ENCODE measurements at places on chromosomes 5 and 9.

GRCh38 chr5:93117751-93118531 lies 463.1 kb downstream of the NR2F1-AS1 start:
- no peak for DNase-seq

GRCh38 chr5:149014571-149015031 lies 48.3 kb downstream of the SH3TC2 start:
- DNase-seq, result no peak

DNA sequence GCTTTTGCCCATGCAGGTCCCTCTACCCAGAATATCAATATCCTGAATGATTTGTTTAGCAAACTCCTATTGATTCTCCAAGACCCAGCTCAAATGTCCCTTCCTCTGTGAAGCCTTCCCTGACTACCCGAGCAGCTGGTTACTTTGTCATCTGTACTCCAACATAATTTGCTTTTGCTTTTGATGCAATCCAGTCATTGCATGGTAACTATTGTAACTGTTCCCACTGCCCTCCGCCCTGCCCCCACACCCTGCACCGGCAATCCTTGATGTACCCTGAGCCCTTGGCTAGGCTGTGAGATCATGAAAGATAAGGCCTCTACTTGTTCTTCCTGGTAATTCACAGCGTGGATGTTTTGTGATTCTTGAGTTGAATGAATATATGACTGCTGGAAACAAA lies 119.9 kb upstream of the BOD1 start:
- no peak for DNase-seq

DNA sequence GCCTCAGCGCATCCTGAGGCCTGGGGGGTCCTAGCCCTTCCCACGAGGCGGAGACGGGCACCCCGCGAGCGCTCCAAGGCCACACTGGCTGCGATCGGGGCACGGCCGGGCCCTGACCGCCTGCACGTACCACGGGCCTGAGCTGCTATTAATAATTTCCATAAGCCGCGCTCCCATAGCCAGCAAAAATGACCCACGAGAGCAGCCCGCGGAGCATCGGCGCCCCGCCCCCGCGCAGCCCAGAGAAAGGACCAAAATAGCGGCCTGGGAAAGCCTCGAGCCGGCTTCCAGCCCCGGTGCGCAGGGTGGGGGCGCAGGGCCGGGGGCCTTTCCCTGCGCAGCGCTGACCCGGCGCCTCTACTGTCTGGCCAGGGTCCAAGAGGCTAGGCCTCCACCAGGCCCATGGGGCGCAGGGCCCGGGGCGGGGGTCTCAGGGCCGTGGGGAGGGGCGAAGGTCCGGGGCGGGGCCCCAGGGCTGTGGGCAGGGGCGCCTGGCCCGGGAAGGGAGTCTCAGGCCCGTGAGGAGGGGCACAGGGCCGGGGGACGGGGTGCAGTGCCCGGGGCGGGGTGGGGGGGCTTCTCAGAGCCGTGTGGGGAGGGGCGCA lies 54.4 kb downstream of the EXD3 start:
- DNase-seq, result no peak

- DNase-seq, result no peak
Observed at GRCh38 chr5:138542180-138542955, 668 bp downstream of the ETF1 start.

- DNase-seq, result no peak
Observed at GRCh38 chr9:134565316-134565915, 76.2 kb upstream of the COL5A1 start.

DNA sequence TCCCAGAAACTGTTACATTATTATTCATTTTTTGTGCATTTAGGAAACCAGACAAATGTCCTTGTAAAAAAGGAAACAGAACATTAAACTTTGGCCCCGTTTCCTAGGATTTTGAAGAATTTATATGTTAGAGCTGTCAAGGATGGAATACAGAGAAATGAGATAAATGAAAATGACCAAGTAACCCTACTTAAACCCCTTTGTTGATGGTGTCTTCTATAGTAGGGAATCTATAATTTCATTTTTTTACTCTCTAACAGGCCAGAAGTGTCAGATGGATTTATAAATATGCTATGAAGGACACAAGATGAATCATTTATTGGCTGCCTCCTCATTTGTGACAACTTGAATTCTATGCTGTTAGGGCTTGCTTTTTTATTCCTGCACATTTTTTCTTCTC lies 1047.1 kb downstream of the PTPRD start:
- DNase-seq, result no peak

DNA sequence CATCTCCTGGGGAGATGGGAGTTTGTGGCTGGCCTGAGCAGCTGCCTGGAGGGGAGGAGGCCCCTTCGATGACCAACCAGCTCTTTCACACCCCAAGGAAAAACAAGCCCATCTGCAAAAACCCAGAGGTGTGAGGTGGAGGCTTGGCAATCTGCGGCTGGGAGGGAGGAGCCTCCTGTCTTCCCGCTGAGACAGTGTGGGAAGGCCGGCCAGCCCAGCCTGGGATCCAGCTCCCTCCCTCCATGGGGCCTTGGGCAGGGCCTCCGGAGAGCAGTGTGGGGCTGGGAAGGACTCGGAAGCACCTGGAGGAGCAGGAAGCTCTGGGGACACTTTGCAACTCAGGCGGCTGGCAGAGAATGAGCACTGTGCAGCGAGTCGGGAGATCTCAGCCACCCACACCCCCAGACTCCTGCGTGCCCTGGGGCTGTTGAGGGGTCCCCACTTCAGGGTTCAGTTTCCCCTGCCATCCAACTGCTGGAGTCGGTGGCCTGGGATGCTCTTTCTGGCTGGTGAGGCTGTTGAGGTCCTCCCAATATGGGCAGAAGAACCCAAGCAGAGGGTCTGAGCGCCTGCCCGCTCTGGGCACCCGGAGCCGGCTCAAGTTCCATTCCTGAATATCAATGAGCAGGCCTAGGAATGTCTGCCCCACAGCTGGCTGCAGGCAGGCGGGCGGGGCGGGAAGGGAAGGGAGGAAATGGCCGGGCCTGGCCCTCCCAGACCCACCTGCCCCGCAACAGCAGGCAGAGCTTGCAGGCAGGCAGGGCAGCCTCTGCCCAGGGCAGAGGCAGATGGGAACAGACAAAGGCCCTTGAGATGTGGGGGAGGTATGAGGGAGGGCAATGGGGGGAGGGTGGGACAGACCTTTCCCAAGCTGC lies 101.1 kb downstream of the FGF18 start:
- DNase-seq, result no peak

DNA sequence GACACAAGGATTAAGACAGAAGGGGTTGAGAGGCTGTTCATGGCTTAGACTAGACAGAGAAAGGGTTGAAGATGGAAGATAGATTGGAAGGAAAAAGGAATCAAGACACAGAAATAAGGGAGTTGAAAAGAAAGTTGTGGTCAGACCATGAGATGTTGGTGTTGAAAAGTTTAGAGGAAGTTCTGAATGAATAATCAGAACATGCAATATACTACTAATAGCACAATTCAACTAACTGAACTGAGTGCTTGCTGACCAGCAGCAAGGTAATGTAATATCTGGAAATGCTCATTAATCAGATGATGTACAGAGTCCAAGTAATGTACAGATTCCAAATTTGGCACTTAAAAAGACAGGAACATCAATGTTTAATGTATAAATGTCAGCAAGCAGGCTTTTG lies 10.6 kb upstream of the NNT start:
- no peak for DNase-seq

DNA sequence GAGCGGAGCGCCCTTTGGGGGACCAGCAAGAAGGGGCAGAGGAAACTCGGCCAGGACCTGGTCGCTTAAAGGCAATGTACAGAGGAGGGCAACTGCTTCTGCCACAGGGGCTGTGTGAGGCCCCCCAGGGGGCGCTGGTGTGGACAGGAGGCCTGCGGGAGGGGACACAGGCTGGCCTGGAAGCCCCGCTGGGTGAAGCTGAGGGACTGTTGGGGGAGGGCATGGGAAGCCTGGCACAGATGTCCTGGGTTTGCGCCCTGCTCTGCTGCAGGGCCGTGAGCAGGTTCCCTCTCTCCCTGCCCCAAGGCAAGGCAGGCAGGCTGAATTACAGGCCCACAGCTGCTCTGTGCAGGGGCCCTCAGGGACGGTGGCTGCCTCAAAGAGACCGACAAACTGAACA lies 5.4 kb downstream of the MED22 start:
- no peak for DNase-seq

DNA sequence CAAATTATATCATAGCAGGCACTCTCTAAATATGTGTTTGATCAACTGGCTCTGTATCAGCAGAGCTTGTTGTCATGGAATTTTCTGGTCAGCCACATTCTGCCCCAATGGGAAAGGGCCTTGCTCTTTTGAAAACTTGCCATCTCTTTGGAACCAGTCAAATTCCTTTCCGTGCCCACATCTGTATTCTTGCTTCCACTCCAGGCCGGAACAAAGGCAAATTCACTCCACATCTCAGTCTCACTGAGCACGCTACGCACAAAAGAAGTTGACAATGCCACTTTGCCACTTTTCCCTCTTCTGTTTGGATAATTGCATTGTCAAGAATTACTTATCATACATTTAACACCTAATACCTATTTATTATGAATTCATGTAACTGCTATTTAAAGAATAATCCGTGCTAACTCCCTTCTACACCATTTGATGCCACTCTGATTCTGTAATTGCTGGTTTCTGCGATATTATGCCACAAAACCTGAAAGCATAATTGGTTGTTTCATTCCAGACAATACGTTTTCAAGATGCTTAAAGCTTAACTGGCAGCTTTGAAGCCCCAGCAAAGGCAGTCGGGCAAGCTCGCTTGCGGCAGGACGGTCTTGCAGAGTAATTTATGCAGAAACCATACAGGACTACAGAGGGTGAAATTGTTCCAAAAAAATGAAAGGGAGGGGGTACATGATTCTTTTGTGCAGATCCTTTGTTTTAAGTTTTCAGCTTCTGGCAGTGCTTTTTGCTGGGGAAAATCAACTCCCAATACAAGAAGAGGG lies 277.7 kb downstream of the MSX2 start:
- no peak for DNase-seq

- no peak for DNase-seq
Observed at GRCh38 chr9:18365651-18366050, 108.3 kb upstream of the ADAMTSL1 start.

DNA sequence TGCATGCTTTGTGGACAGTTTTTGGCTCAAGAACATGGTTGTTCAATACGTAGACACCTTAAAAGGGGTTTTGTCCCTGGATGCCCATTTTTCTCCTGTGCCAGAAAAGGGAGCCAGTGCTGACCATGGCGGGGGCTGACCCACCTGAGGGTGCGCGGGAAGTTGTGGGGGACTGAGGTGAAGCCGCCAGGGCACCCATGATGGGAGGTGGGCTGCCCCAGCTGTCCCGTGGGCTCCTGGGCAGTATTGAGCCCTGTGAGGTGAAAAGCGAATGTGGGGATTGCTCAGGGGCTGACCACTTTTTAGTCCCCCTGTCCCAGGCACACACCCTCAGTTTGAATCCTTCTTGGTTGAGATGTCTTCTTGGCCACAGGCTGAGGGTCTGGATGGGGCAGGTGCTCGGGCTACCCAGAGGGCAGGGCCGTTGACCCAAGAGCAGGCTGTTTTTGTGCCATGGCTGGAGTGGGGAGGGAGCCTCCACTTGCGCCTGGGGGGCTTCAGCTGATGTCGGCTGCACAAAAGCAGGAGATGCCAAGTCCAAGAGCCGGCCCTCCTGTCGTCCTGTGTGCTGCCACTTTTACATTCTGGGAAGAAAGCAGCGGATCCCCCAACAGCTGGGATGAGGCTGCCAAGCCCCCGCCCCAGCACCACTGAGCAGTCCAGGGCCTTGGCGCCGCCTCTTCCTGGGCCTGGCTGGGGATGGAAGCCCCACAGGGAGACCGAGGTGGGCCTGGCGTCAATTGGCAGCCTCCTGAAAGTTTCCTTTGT lies 120.1 kb downstream of the WNK2 start:
- no peak for DNase-seq

DNA sequence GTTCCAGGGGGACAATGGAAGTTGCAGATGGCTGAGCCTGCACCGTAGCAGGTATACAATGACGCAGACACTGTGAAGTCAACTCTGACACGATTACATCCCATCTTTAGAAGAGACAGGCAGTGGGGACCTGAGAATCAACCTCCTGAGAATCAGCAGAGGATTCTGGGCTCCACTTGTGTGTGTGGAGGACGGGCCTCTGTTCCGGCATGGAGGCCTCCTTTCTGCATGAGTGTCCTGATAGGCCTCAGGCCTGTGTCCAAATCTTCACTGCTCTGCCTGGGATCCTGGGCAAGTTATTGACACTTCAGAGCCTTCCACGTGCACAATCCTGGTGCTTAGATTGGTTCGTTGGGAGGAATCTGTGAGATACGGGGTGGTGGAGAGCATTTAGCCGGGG lies 151.2 kb upstream of the COL5A1 start:
- DNase-seq, result no peak

DNA sequence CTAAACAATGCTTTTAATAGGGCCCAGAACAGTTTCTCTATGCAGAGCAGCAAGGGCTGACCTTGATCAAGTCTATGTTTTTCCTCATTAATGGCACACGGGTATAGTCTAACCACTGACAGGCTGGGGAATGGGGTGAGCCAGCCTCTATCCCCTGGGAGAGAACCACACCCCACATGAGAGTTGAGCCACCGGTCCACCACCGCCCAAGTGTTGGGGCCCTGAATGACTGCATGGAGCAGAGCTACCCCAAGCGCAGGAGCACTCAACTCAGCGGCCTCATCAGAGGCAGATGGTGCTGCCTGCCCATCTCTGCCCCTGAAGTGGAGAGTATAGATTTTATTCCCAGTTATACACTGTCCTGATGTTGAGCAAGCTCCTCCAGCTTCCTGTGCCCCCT lies 247.9 kb upstream of the IRX1 start:
- DNase-seq, result no peak

DNA sequence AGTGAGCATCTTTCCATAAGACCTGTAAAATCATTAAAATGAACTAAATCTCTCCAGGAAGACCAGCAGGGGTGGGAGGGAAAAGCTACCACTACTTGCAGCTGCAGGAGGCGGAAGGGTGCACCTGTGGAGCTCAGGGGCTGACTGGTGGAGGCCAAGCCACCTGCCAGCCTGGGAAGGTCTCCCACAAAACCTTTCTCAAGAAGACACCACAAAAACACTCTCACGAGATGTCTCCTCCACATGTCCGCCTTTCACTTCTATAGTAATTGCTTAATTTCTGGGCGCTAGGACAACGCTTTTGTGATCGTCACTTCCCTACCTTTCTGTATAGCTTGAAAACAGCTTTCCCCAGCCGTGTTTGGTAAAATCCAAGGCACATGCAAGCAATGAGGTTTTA lies 114.4 kb downstream of the ROR2 start:
- DNase-seq, result no peak

DNA sequence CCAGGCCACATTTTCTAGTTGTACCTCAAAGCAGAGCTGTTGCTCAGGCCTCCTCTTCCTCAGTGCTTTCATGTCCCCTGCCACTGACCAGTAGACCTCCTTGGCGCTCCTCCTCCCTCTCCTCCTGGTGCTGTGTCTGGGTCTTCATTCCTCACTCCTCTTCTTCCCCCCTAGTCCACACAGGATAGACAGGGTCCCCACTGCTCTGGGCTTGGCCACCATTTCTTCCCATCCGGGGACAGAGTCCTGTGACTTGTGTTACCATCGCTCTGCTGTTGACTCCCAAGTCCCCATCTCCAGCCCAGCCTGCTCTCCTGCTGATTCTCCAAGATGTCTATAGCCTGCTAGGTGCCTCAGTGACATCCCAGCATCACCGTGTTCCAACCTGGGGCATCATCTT lies 88.2 kb upstream of the HRH2 start:
- DNase-seq, result no peak

GRCh38 chr5:149172709-149173505 lies 31.6 kb downstream of the ABLIM3 start:
- DNase-seq, result no peak

- DNase-seq, result no peak
Observed at GRCh38 chr5:31119938-31120641, 73.4 kb upstream of the CDH6 start.

- DNase-seq, result no peak
Observed at GRCh38 chr5:154559398-154560276, 81.6 kb upstream of the HAND1 start.

GRCh38 chr5:92309336-92309991 lies 926.3 kb upstream of the ARRDC3 start:
- DNase-seq, result peak; percentile 29

Measured in NCI-H774 (cell line).